ENCODE measurements at places on chromosomes 1 and 21.

GRCh38 chr1:248841702-248842395 is 3.8 kb downstream of the ZNF672 start:
- DNase-seq: peak; percentile 22

DNA sequence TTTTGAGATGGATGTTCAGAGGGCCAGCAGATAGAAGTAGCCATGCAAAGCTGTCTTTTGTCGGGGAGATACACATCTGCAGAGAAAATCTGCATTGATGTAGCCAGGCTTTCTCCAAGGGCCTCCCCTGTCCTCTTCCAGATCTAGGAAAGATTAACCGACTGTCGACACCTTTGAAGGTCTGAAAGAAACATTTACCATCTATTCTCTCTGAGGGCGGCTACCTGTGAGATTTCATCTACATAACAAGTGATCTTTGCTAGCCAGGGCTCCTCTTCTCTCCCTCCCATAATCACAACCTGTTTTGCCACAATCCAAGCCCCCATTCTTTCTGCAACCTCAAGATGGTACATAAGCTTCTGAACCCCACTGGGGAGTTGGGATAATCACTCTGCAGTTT is 193.6 kb downstream of the RGS7 start:
- no peak for DNase-seq

- DNase-seq: no peak
Observed at GRCh38 chr1:26280333-26281042, 602 bp downstream of the SH3BGRL3 start.

DNA sequence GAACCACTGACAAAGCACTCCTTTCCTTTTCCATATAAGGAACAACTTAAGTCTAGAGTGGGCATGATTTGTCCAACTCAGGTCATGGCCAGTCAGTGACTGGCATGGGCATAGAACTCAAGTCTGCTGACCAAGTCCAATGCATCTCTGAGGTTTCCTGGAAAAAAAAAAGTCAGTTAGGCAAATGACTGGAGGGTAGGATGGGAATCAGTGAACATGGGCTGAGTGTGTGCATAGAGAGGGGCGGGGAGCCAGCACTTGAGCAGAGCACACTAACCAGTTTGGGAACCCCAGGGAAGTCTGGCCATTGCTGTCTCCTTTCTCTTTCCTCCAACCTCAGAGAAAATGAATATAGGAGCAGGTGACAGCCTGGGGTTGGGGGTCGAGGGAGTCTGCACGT is 53.6 kb upstream of the FMOD start:
- DNase-seq: no peak

GRCh38 chr1:12113433-12114339 is 50.6 kb downstream of the TNFRSF8 start:
- DNase-seq: no peak

- DNase-seq: no peak
Observed at GRCh38 chr1:60994828-60995492, 87.4 kb upstream of the NFIA start.

GRCh38 chr1:59265622-59266021 is 31.3 kb upstream of the FGGY start:
- no peak for DNase-seq

- DNase-seq: no peak
Observed at GRCh38 chr1:243508303-243508713, 252.5 kb downstream of the SDCCAG8 start.

DNA sequence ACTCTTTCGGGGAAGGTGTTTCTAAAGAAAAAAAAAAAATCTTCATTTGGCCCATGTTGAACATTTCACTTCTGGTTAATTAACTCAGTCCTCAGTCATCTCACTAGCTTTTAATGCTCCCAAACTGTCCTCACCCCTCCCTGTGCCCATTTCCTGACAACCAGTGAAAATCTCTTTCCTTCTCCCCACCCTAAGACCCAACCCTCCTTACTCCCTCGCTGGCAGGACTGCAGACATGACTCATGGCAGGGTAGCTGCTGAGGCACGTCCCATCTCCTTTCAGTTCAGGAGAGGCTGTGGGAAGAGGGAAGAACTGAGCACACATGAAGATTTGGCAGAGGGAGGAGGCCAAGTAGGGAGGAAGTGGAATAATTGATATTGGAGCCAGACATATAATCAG is 12.6 kb downstream of the PKP1 start:
- no peak for DNase-seq

DNA sequence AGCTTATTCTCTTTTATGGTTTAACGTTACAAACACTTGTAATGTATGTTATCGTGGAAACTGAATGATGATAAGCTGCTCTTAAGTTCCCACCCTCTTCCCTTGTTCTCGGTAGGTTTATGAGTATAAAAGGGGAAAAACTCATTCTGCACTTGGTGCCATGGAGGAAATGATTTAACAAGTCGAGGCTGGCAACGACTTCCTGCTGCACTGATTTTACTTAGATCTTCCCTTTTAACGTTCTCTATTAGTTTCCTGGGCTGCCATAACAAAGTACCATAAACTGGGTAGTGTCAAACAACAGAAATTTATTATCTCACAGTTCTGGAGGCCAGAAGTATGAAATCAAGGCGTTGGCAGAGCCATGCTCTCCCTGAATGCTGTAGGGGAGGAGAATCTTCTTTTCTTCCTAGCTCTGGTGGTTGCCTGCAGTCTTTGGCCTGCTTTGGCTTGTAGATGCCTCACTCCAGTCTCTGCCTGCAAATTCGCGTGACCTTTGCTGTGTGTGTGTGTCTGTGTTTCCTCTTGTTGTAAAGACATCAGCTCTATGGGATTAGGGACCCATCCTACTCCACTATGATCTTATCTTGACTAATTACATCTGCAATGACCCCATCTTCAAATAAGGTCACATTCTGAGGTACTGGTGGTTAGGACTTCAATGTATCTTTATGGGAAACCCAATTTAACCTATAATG is 26.3 kb downstream of the HUNK start:
- no peak for DNase-seq

DNA sequence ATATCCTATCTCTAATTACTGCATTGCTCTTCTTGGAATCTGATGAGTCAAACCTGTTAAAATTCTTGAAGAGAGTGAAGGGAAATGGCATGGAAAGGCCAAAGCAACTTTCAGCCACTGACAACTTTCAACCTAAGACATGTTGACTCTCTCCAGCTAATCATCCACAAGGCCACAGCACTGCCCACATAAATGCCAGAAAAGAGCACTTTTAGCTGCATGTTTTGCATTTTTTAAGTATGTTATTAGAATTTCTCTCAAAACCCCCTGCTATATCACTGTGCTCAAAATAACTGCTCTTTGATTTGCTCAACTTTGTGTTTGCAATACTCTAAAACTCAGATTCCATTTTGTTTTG is 352.5 kb downstream of the ADGRL2 start:
- DNase-seq: no peak

DNA sequence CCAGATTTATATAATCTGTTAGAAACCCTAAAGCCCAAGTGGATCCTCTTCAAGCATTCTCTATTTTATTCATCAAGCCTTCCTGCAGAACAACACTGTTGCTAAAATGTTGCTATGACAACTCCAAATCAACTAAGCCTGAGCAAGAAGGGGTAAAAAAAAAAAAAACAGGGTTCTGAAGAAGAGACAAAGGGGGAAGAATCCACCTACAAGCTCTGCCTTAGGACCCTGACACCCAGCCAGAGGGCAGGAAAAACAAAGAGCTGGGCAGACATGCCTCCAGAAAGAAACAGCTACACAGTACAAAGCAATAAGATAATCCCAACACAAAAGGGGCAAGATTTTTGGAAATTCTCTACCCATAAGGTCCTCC is 1.3 kb downstream of the USF1 start:
- DNase-seq: no peak

GRCh38 chr1:66539491-66539890 is 5.5 kb downstream of the SGIP1 start:
- DNase-seq: peak; percentile 15

DNA sequence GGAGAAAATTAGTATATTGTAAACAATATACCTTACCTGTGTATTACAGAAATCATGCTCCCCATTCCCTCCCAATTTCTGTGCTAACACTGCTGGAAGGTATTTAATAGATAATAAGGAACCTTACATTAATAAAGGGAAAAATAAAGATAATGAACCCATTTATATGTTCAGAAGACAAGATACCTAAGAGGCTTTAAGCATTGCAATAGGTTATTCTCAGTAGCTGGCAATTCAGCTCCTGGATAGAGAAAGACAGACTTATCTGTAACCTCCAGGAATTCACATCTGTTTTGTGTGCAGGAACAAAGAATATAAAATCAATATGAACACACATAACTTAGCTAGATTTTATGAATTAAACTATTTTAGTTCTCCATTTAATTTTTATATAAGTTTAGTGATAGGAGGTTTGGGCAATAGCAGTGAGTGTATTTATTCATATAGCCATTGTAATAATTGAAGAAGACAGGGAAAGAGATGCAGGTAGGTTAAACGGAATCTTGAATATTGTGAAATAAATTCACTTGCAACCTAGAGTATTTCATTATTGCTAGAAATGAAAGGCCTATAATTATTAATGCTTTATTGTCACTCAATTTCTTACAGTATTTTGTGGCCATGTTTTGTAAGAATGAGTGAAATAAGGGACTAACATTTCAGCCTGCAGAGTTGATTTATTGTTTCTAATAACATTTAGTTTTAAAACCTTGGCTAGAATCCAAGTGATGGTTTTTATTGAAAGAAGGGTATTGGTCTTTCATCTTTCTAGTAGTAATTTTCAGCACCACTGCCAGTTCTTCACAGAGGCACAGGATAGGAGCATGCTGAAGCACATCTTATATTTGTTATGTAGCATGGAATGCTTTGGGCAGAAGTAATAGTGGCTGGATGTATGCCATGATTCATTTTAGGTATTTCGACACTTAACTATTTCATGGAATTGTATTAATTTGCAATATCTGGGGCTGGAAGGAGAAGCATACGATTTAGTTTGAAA is 1.5 kb downstream of the XPR1 start:
- no peak for DNase-seq

- no peak for DNase-seq
Observed at GRCh38 chr1:245823408-245824147, 668.8 kb downstream of the KIF26B start.

DNA sequence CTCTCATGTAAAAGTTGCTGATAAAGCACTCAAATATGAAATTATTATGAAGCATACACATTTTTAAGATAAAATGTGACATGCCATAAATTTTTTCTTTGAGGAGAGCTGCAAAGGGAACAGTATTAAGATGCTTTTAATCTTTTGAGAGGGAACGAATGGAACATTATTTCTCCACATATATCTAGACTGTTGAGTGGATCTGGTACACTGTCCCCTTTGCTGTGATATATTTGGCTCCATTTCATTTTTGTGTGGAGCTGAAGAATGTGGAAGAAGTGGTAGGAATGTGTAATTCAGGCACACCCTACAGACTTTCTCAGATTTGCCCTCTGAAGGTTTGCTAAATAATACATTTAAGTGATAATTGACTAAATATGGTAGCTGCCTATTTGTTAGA is 31.7 kb downstream of the PGM1 start:
- DNase-seq: no peak

- no peak for DNase-seq
Observed at GRCh38 chr1:205262731-205263171, 35.0 kb downstream of the TMCC2 start.

GRCh38 chr1:103514920-103515503 is 10.5 kb upstream of the RNPC3 start:
- DNase-seq: peak; percentile 75

DNA sequence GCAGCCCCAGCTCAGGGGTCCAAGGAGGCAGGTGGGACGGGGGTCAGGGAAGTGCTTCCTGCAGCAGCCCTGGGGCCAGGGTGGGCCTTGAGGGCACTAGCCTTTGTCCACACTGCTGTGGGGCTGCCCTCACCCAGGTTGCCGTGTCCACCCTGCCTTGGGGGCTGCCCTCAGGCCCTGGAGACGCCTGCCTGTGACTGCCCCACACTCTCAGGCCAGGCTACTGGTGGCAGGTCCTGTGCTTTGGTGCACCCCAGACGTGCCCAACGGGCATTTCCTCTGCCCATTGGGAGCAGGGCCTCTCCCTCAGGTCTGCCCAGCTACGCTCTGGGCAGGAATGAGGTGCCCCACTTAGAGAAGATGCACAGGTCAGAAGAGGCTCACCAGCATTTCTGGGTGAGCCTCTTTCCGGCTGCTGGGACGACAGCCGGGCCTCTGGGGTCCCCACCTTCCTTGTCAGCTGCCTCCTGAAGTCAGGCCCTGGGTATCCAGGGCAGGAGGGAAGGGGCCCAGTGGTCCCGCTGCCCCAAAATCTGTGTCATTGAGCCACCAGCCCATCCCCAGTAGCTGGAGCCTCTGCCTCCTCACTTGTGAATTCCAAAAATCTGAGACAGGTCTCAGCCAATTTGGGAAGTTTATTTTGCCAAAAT is 2.7 kb upstream of the MMEL1 start:
- DNase-seq: no peak

- DNase-seq: no peak
Observed at GRCh38 chr1:225483818-225484656, 56.2 kb upstream of the LBR start.

GRCh38 chr1:167107456-167107855 is 13.6 kb downstream of the STYXL2 start:
- DNase-seq: no peak

- DNase-seq: no peak
Observed at GRCh38 chr1:88454781-88455180, 229.3 kb upstream of the PKN2 start.

DNA sequence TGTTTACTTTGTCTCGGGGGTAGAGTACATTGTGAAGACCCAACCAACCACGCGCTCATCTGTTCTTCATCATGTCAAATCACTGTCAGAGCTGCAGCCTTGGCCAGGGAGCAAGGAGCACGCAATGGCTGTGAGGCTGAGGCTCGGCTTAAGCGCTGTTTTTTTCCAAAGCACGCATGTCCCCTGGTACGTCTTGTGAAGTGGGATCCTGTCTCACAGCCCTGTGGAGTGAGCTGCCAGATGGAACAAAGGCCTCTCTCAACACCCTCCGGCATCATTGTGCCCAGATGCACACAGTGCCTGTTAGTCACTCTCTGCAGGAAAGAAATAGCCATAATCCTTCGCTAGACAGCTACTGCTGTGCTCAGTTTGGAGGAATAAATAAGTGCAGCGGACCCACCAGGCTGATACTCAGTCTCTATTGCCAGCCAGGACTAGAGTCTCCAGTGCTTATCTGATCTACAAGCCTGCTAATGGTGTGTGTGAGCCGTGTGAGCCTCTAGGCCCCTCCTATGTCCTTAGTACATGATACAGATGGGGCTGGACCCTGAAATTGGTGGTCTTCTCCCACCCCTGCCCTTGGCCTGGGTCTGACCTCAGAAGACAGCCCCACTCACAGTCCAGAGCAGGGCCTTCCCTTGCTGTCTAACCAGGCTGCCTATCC is 91.3 kb upstream of the COA6 start:
- DNase-seq: no peak

Data from NCI-H526 (cell line).